Epithelial cell of alveolus of lung (primary cell): ENCODE measurements at places on chromosomes 5 and 9. TPM values are rescaled to one million over a fixed set of nuclear protein-coding genes. Genes with fewer than 3 reads are reported as not detected.

Gene STC2
- 90.5 and 162 TPM in 2 replicates for total RNA-seq

Gene SLC25A48
- total RNA-seq: not detected in 2 replicates

Gene PALM2AKAP2
- 11.9 and 16.3 TPM in 2 replicates for total RNA-seq

Gene CCL21
- not detected in 2 replicates for total RNA-seq

Gene ZFAND5
- 70.7 and 104 TPM in 2 replicates for total RNA-seq

Gene PTPRD
- 4.8 and 65.2 TPM in 2 replicates for total RNA-seq

Gene TLX3
- not detected in 2 replicates for total RNA-seq

Gene IFNA13
- total RNA-seq: not detected in 2 replicates

Gene SLC1A3
- total RNA-seq: 4.0 and 12.4 TPM in 2 replicates

Gene LMBRD2
- total RNA-seq: 5.1 and 7.0 TPM in 2 replicates

Gene CLPTM1L
- total RNA-seq: 91.5 and 115 TPM in 2 replicates

Gene FOXE1
- total RNA-seq: not detected in 2 replicates

Gene GMCL2
- not detected in 2 replicates for total RNA-seq

Gene KLHL9
- 25.2 and 30.0 TPM in 2 replicates for total RNA-seq

Gene PCDHA10
- total RNA-seq: under 0.01 TPM in 1 of 2 replicates, not detected in the other

Gene RAI14
- total RNA-seq: 52.1 and 224 TPM in 2 replicates

Gene ZER1
- 20.2 and 56.1 TPM in 2 replicates for total RNA-seq

Gene SHLD3
- total RNA-seq: 2.2 and 5.7 TPM in 2 replicates

Gene FOXI1
- total RNA-seq: not detected in 2 replicates

Gene NEK6
- total RNA-seq: 38.9 and 41.0 TPM in 2 replicates

Gene DNAI1
- total RNA-seq: not detected in 2 replicates

Gene CCDC192
- not detected in 2 replicates for total RNA-seq

Gene MYMK
- 1.0 TPM in 1 of 2 replicates, not detected in the other for total RNA-seq

Gene GPR21
- 0.13 TPM in 1 of 2 replicates, not detected in the other for total RNA-seq

Gene SV2C
- not detected in 2 replicates for total RNA-seq

Gene SEC16A
- total RNA-seq: 46.7 and 58.1 TPM in 2 replicates

Gene BARHL1
- not detected in 2 replicates for total RNA-seq

Gene SLC25A2
- not detected in 2 replicates for total RNA-seq

Gene ASPN
- not detected in 2 replicates for total RNA-seq

Gene SIMC1
- total RNA-seq: 14.1 and 24.4 TPM in 2 replicates

Gene WNK2
- total RNA-seq: not detected in 2 replicates

Gene CORO2A
- 0.32 and 2.1 TPM in 2 replicates for total RNA-seq

Gene OLFM1
- total RNA-seq: 0.16 and 1.2 TPM in 2 replicates

Gene PRKAA1
- total RNA-seq: 49.9 and 65.3 TPM in 2 replicates
